ENCODE measurements at places on chromosomes 11 and 22.

DNA sequence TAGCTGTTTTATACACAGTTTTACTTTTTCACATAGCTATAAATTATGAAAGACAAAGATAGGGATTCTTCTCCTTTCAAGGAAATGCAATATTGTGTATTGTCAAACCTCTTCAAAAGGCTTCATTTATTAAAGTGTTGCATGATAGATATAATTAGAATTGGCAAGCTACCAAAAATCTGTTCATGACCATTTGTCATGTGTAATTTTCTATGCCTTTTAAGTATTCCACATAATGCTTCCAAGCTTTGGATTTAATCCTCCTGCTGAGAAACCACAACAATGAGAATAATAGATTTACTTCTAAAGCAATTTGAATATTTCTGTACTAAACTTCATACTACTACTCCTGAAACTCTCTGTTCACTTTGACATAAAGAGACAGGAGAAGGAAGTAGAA lies 403.2 kb upstream of the CCDC179 start:
- no peak for DNase-seq

- DNase-seq, result no peak
Observed at GRCh38 chr11:73350908-73351636, 25.1 kb upstream of the RELT start.

GRCh38 chr22:24819911-24820461 lies 14.0 kb downstream of the SGSM1 start:
- DNase-seq, result no peak

GRCh38 chr11:87097582-87097981 lies 59.8 kb downstream of the TMEM135 start:
- DNase-seq, result no peak

DNA sequence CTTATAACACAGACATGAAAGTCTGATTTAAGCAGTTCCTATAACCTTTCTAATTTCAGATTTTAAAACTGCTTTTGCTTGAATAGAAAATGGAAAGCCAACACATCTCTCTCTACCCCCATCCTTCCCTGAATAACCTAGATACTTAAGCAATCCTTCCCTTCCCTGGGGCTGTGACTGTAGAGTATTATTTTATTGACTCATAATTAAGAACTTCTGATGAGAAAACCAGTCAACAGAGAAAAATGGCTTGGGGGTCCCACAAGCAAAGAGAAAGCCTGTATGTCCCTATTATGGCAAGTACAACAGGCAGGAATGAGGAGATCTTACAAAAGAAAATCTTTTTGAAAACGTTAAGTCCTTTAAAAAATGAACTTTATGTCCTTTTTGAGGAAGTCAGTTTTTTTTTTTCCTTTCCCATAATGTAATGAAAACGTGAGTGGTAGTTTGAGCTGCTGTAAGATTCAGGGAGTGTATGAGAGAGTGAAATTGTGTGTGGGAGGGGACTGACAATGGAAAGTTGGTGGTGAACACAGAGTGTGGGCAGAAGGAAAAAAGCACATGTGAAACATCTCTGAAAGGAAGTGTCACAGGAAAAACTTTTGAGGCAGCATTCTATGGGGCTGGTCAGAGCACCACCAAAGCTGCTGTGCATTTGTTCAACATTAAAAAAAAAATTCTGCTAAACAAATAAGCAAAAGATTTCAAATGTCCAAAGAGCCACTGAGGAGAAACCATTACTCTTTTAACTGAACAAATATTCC lies 154.6 kb downstream of the MAML2 start:
- DNase-seq, result no peak

GRCh38 chr11:34341931-34342533 lies 15.8 kb downstream of the ABTB2 start:
- peak; percentile 32 for DNase-seq

DNA sequence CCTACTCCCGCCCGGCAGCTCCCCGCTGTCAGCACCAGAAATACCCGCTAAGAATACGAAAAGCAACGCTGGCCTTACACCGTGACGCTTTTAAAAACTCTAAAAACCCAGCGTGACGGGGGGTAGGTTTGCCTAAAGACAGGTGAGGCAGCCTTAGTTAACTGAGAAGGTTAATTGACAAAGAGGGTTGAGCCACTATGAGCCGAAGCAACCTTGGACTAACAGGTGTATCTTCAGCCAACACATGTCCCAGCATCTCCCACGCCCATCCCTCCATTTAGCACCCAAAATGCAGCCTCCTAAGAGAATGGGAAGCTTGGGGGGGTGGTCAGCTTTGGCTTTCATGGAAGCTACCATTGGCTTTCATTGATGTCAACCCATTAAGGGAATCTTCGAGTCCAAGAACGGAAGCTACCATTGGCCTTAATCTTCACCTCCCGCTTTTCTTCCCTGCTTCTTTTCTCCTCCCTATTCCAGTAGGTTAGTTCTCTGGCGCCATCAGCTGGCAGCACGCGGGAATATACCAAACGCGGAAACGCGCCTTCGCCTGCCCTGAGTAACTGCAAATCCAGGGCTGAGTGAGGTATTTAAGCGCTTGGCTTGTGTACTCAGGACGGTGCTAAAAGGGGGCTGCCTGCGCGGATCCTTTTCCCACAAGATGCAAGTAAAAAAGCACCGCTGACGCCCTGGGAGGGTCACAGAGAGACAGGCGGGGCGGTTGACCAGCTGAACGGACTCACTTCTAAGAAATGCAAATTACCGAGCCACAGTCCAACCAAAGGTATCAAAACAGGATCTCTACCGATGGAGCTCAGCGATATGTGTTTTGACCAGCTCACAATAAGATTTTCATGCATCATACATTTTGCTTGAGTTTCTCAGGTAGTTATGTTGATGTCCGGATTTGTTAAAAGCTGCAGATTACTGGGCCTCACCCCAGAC lies 38.5 kb upstream of the GLYATL1 start:
- DNase-seq, result peak; percentile 80

DNA sequence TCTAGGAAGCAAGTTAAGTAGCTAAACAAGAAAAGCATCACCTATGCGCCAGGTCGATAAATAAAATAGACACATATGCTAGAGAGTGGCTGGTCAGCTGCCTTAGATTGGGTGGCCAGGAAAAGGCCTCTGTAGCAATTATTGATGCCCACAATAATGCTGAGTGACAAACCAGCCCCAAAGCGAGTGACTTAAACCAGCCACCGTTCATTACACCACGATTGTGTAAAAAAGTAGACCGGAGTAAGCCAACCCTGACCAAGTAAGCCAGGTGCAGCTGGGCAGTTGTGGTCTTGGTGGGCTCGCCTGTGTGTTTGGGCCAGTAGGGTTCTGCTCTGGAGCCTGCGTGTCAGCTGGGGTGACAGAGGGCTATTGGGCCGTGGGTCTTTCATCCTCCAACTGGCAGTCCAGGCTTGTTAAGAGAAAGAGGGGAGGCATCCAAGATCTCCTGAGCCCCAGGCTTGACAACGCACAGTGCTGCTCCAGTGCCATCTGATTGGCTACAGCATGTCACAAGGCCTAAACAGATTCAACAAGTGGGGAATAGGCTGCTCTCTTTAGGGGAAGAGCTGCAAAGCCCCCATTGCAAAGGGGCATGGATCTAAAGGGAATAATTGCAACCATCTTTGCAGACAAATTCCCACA lies 100.4 kb upstream of the PARVA start:
- no peak for DNase-seq

DNA sequence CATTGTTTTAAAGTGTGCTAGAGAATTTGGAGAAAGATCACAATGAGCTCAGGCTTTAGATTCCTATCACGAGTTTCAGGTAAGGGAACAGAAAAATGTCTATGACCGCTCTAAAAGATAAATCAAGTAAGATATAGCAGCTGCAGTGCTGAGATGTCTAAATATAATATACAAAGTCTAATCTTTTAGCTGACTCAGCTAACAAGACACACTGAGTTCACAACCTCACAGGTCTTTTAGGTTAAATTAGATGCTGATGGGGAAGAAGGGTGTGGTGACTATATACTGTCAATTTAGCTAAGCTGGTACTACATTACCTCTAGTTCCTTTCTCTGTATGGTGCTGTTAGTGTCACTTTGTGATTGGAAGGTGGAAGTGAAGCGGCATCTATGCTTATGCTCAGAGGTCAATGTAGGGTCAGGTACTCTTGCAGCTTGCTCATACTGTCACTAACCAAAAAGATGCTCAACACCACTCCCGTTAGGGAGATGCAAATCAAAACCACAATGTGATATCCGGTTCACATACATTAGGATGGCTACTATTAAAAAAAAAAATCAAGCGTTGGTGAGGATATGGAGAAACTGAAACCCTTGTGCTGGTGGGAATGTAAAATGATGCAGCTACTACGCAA lies 283.5 kb downstream of the SWAP70 start:
- no peak for DNase-seq

- DNase-seq, result no peak
Observed at GRCh38 chr11:33387581-33387980, 130.4 kb downstream of the HIPK3 start.

DNA sequence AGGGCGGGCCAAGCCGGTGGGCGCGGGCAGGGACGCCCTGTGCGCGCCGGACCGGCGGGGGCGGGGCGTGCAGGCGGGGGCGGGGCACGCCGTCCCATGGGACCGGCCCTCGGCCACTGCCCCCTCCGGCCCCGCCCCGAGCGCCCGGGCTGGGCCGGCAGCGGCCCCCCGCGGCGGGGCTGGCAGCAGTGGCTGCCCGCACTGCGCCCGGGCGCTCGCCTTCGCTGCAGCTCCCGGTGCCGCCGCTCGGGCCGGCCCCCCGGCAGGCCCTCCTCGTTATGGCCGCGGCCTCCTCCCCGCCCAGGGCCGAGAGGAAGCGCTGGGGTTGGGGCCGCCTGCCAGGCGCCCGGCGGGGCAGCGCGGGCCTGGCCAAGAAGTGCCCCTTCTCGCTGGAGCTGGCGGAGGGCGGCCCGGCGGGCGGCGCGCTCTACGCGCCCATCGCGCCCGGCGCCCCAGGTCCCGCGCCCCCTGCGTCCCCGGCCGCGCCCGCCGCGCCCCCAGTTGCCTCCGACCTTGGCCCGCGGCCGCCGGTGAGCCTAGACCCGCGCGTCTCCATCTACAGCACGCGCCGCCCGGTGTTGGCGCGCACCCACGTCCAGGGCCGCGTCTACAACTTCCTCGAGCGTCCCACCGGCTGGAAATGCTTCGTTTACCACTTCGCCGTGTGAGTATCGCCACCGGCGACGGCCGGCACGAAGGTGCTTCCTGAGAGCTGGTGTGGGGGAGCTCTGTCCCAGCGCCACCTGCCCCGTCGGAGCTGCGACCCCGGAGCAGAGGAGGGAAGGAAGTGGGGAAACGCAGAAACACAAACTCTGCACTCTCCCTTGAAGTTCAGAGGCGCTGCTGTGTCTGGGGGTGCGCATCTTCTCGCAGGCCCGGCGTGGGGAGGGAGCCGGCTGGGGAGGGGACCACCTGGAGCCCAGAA lies at the start of gene KCNQ1:
Gene KCNQ1 (plus strand): TSS at position 188 of the 925 bp plus-strand sequence. CDS start 91 bp downstream, at position 279.
- no peak for DNase-seq

- DNase-seq, result no peak
Observed at GRCh38 chr22:44885806-44886360, 123.9 kb downstream of the PHF21B start.

GRCh38 chr11:96680211-96681018 lies 290.6 kb downstream of the JRKL start:
- no peak for DNase-seq

DNA sequence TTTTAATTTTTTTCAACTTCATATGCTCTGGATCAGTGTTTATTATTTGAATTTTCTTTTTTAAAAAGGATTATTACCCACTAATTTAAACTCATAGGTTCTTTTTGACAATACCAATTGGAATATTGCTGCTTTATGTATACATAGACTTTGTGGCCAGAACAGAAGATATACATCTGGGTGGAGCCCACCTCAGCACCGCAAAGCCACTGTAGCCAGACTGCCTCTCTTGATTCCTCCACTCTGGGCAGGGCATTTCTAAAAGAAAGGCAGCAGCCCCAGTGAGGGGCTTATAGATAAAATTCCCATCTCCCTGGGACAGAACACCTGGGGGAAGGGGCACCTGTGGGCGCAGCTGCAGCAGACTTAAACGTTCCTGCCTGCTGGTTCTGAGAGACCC lies 10.6 kb upstream of the C11orf58 start:
- no peak for DNase-seq

- DNase-seq, result no peak
Observed at GRCh38 chr11:123477205-123477907, 47.3 kb downstream of the GRAMD1B start.

- no peak for DNase-seq
Observed at GRCh38 chr11:76253416-76253815, 47.1 kb upstream of the WNT11 start.

- DNase-seq, result no peak
Observed at GRCh38 chr11:59705294-59705693, 8.4 kb downstream of the OR10V1 start.

DNA sequence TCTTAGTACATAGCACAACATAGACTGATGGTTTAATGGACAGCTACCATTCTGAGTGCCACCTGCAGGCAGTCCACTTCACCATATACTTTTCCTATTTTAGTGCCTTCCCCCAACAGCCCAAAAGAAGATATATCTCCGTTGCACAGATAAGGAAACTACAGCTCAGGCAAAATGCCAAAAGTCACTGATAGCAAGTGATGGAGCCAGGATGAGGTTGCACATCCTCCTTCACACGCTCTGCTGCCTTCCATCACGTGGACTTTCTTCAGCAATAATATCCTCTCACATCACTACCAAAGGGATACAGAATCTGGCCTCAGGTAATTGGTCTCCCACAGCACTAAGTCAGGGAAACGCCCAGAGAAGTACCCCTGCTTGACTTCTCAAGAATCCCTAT lies 7.5 kb downstream of the TCF20 start:
- DNase-seq, result no peak

GRCh38 chr11:122668562-122669090 lies 13.1 kb downstream of the UBASH3B start:
- no peak for DNase-seq

GRCh38 chr11:100991541-100991940 lies 138.1 kb downstream of the PGR start:
- DNase-seq, result no peak

DNA sequence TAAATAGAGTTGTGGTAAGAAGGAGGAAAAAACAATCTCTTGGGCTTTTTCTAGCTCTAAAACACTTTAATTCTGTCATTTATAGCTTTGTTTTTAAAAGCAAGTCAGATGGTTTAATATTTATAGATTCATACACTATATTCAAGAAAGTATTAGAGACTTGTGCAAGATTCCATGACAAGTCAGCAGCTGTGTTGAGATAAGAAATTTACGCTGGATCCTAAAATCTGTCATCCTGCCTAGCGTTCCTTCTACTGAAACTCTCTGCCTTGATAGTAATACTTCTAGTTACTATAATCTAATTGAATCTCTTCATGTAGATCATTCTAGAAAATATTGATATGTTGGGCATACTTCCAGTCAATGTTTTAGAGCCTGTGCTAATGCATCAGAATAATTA lies 721.8 kb downstream of the CNTN5 start:
- DNase-seq, result no peak

All from brain pericyte (primary cell).